ENCODE measurements at places on chromosomes 13 and 19. TPM values are rescaled to one million over a fixed set of nuclear protein-coding genes. Genes with fewer than 3 reads are reported as not detected.

ZNF99 gene
- not detected for total RNA-seq

ZNF610 gene
- total RNA-seq = 3.8 TPM

TUBA3C gene
- total RNA-seq = not detected

ZNF507 gene
- 23.8 TPM for total RNA-seq

EBPL gene
- total RNA-seq = 29.2 TPM

TNFSF9 gene
- total RNA-seq = 1.5 TPM

ZNF780A gene
- total RNA-seq = 14.4 TPM

HCST gene
- 0.97 TPM for total RNA-seq

Data from osteocyte (in vitro differentiated cells).